ENCODE measurements at places on chromosomes 2 and 18.

GRCh38 chr2:101752716-101753616 lies 55.5 kb downstream of the MAP4K4 start:
- no peak for DNase-seq

- DNase-seq: no peak
These were observed 5.0 kb upstream of the ADAM17 start for GRCh38 chr2:9560628-9561027.

GRCh38 chr2:218516614-218517013 lies 51.5 kb downstream of the USP37 start:
- no peak for DNase-seq

- no peak for DNase-seq
These were observed 440.5 kb downstream of the NUP35 start for GRCh38 chr2:183564726-183565125.

DNA sequence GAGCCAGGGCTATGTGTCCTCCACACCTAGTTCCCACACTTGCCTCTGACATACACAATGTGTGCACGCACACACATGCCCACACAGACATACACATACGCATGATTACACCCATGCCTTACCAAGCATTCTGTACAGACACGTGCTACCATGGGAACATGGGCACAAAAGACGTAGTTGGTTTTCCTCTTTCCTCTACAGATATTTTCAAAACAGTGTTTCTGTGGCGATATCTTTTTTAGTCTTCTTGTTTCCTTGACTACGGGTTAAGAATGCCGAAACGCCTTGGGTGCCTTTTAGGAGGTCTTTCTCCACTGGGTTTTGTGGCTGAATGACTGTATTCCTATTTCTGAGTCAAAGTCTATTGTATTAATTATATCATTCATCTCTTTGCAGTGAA lies 75.5 kb upstream of the SPTBN1 start:
- DNase-seq: no peak

GRCh38 chr2:99644419-99644787 lies 154.6 kb upstream of the REV1 start:
- no peak for DNase-seq

DNA sequence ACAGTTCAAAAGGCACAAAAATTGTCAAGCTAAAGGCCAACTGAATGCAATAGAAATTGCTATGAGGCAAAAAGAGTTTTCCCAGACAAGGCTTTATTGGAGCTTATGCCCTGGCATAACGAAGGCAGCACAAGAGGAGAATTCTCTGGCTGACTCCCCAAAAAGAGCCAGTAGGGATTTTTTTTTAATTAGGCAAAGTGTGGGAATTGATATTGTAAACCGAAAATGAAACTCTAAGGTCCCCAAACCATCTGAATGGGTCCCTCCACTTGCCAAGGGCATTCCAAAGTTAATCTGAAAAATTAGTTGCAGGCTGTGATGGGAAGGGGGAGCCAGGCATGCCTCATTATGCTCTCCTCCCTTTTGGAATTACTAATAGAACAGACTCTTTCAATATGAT lies 118.9 kb downstream of the SPOPL start:
- no peak for DNase-seq

- no peak for DNase-seq
These were observed 30.2 kb upstream of the ROCK1 start for GRCh38 chr18:21141668-21142422.

- DNase-seq: no peak
These were observed 536.4 kb upstream of the CDH7 start for GRCh38 chr18:65214456-65214855.

- no peak for DNase-seq
These were observed 48.0 kb upstream of the CABYR start for GRCh38 chr18:24090876-24091275.

- DNase-seq: no peak
These were observed 93.7 kb downstream of the TMEM17 start for GRCh38 chr2:62412347-62412742.

- no peak for DNase-seq
These were observed 1272.2 kb upstream of the ACVR2A start for GRCh38 chr2:146572598-146572997.

GRCh38 chr2:217753460-217754200 lies 249.2 kb downstream of the TNS1 start:
- DNase-seq: no peak

- no peak for DNase-seq
These were observed 48.1 kb downstream of the SEMA4F start for GRCh38 chr2:74702001-74702715.

DNA sequence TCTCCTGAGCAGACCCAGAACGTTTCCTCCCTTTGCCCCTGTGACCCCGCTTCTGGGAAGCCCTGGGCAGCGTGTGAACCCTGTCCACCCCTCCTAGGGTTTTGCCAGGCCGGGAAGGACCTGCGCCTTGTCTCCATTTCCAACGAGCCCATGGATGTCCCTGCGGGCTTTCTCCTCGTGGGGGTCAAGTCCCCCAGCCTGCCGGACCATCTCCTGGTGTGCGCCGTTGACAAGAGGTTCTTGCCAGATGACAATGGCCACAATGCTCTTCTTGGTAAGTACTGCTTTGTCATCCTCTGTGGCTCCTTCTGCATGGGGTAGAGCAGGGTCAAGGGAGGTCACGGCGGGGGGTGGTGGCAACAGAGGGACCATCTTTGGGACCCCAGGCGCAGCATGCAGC lies 32.5 kb downstream of the GREB1 start:
- DNase-seq: no peak

GRCh38 chr2:120729406-120730399 lies 6.0 kb upstream of the GLI2 start:
- no peak for DNase-seq

DNA sequence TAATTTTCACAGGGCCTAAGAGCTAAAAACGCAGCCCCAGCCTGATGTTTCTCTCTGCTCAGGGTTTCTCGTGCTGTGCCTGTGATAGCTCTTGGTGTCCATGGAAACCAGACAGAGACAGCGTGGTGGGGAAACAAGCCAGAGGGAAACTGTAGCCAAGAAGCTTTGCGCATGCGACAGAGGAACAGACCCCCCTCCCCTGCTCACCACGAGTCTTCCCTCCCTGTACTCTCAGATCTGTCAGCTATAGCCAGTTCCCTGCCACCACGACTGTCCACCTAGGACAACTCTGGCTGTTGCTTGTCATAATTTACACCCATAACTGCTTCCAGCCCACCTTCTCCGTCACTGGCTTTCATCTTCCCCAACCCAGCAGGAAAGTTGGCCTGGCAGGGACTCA lies 13.2 kb upstream of the DNAJC27 start:
- DNase-seq: no peak

GRCh38 chr2:127927384-127927783 lies 41.6 kb upstream of the AMMECR1L start:
- DNase-seq: no peak

All from stimulated activated CD8-positive, alpha-beta memory T cell treated with anti-CD3 and anti-CD28 coated beads, Interleukin-7, amount 100 ng/mL, for 4 hours (primary cell).